ENCODE measurements at places on chromosomes 7 and 10. TPM values are rescaled to one million over a fixed set of nuclear protein-coding genes. Genes with fewer than 3 reads are reported as not detected.
A peak's percentile ranks its signal among the peaks of the same experiment; 100 is the strongest.

DNA sequence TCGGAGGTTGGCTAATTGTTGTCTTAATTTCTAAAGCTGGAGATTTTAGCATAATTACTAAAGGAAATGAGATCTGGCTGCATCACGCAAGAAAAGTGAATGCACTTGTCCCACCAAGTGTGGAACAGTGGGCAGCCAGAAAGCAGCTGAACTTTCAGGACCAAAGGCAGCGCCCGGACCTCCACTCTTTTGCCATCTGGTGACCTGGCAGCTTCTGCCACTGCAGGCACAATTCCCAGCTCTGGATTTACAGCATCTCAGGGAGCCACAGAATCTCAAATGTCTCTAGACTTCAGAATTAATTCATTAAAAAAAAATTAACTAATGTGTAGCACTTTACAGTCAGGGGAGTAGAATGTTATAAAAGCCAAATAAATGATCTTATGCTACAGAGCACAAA lies 14.7 kb upstream of the OGDHL start:
- no peak for DNase-seq

Gene KCND2
- not detected for total RNA-seq

GRCh38 chr10:30455816-30456215 lies 21.8 kb downstream of the MAP3K8 start:
- no peak for DNase-seq

- DNase-seq, result peak; percentile 78
Measured at GRCh38 chr7:151744656-151745638, 132.0 kb downstream of the PRKAG2 start.

Gene LEP
- total RNA-seq, result not detected

Gene CLDN15
- total RNA-seq, result 0.49 TPM

DNA sequence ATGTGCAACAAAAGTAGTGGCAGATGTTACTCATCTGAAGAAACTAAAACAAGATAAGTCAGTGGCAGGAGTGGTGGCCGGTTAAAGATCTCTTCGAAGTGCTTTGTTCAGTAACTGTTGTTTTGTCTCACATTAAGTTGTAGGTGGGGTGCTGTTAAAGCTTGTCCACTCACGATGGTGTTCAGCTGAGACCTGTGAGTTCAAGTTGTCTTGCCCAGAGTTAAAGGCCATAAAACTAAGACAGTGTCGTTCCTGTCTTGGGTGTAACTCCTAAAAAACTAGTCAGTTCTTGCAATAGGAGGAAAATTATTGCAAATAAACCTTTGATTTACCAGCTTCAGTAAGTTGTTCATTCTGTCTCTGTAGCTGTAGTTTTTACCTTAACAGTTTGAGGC lies 857 bp upstream of the FOXP2 start:
- DNase-seq, result no peak

- DNase-seq, result no peak
Measured at GRCh38 chr10:53598914-53599313, 826.3 kb upstream of the MBL2 start.

Gene VGF
- total RNA-seq, result 0.59 TPM

DNA sequence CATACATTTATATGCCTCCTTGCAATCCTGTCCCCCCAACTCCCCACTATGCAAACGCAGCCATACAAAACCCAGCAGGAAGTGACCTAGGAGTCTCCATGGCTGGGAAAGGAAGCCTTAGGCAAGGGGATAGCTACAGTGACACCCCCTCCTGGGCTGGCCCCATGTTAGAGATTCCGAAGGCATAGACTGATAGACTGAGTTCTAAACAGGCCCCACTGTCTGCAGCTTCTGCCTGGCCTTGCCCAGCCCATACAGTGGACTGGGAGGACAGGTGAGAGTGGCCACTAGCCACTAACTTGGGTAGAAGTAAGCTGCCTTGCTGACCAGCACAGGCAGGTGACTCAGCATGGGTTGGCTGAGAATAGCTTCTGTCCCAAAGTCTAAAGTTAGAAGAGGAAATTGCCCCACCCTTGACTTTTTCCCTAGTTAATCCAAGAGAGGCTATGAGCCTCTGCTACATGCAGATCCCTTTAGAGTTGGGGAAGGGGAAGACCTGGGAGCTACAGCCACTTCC lies 106.3 kb downstream of the C10orf105 start:
- peak; percentile 18 for DNase-seq

Gene NCF1
- total RNA-seq, result not detected

Gene EN2
- total RNA-seq, result not detected

Gene NUDT13
- total RNA-seq, result 3.6 TPM

- DNase-seq, result no peak
Measured at GRCh38 chr10:66045859-66046258, 880.0 kb upstream of the LRRTM3 start.

Gene FGFR2
- total RNA-seq, result 0.60 TPM

GRCh38 chr7:157829491-157829890 lies 492.7 kb downstream of the DNAJB6 start:
- no peak for DNase-seq

DNA sequence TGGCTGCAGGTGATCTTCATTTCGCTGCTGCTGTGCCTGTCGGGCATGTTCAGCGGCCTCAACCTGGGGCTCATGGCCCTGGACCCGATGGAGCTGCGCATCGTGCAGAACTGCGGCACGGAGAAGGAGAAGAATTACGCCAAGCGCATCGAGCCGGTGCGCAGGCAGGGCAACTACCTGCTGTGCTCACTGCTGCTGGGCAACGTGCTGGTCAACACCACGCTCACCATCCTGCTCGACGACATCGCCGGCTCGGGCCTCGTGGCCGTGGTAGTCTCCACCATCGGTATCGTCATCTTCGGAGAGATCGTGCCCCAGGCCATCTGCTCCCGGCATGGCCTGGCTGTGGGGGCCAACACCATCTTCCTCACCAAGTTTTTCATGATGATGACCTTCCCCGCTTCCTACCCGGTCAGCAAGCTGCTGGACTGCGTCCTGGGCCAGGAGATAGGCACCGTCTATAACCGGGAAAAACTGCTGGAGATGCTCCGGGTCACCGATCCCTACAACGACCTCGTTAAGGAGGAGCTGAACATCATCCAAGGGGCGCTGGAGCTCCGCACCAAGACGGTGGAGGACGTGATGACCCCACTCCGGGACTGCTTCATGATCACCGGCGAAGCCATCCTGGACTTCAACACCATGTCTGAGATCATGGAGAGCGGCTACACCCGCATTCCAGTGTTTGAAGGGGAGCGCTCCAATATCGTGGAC lies 1.3 kb downstream of the CNNM2 start:
- no peak for DNase-seq

DNA sequence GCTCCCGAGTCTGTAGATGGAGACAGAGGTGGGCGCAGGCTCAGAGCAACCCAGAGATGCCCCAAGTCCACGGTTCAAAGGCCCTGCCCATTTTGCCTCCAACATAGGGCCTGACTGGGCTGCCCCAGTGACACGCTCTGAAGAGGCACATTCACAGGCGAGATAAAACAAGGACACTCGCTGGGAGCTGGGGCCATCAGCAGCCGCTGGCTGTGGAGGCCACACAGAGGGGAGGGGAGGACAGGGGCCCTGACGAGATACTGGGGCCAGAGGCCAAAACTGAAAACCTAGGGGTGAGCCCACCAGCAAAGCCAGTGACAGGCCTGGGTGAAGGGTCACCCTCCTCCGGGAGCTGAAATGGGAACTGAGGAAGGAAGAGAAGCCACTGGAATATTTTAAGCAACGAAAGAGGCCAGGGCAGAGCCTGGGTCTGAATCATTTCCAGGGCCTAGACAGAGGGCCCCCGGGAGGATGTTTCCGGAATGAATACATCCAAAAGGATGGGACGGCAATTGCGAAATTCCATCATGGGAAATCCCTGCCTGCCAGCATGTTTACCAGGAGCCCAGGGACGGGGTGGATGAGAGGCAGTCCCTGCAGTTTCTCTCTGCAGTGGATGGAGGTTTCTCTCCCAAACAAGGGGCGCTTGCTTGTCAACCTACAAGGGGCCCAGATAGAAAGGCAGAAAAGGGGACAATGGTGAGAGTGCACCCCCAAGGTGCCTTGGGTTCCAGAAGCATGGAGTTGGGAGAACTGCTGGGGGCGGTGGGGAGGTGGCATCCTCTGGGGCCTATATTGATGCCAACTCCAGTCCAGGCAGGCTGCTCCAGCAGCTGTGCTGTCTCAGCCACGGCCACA lies 29.0 kb upstream of the HSPA12A start:
- DNase-seq, result peak; percentile 90

DNA sequence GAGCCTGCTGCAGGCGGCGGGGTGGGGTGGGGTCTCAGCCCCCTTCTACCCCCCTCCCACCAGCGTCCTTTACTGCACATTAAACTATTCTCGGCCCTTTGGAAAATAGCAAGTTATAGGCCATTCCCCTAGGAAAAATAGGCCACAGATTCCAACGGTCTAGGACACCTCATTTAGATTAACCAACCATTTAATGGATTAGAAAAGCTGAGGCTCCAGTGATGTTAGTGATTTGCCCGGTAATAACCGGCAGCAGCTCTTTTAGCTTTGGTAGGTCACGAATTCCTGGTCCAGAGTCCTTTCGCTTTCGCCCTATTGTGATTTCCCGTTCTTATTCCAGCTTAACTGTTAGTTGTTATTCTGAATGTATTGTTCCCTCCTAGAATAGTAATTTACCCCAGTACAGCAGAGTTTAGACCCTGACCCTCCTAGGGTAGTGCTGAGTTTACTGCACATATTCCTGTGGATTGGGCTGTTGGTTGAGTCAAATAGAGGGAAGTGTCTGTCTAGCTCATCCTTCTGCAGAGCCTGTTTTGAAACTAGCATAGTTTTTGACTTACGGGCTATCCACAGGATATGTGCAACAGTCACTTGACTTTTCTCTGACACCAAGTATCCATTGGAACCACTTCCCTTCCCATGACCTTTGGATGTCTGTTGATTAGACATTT lies 754 bp downstream of the GSTO1 start:
- DNase-seq, result peak; percentile 53

GRCh38 chr10:104478380-104478779 lies 124.7 kb downstream of the CFAP58 start:
- DNase-seq, result peak; percentile 44

Gene LFNG
- 19.1 TPM for total RNA-seq

Gene EGR2
- total RNA-seq, result 5.9 TPM

DNA sequence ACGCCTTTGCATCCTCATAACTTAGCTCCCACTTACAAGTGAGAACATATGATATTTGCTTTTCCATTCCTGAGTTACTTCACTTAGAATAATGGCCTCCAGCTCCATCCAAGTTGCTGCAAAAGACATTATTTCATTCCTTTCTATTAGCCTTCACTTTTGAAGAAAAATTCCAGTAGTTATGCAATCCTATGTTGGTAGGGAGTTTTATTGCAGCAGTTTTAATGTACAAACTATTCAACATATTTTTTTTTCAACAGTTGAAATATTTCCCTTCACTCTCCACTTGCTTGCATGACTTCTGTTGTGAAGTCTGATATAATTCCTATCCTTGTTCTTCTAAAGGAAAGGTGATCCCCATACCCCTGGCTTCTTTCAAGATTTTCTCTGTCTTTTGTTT lies 27.3 kb upstream of the ARHGAP22 start:
- DNase-seq, result no peak

- peak; percentile 63 for DNase-seq
Measured at GRCh38 chr7:40200791-40201190, 66.0 kb downstream of the SUGCT start.

DNA sequence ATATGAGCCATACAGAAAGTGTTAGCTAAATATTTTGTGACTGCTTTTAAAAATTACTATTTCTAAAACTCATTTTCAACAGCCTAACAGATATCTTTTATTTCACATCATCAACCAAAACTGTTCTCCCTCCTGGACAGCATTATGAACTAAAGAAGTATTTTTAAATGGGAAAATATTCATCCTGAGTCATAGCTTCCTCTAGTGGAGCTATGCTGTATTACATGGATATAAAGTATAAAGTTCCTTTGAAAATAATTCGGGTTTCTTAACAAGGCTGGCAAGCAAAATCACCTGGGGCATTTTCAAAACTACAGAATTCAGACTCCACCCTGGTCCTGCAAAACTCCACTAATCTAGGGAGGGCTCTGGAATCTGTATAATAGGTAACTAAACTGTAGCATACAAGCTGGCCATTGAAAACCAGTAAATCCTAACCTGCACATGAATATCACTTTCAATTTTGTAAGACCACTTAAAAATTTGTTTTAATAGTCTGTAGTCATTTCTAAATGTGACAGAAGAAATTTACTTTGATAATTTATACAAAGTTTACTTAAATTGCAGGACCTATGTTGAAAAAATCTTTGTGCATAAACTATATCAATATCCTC lies 53.5 kb downstream of the SCIN start:
- DNase-seq, result peak; percentile 27

Gene SPDYE6
- not detected for total RNA-seq

DNA sequence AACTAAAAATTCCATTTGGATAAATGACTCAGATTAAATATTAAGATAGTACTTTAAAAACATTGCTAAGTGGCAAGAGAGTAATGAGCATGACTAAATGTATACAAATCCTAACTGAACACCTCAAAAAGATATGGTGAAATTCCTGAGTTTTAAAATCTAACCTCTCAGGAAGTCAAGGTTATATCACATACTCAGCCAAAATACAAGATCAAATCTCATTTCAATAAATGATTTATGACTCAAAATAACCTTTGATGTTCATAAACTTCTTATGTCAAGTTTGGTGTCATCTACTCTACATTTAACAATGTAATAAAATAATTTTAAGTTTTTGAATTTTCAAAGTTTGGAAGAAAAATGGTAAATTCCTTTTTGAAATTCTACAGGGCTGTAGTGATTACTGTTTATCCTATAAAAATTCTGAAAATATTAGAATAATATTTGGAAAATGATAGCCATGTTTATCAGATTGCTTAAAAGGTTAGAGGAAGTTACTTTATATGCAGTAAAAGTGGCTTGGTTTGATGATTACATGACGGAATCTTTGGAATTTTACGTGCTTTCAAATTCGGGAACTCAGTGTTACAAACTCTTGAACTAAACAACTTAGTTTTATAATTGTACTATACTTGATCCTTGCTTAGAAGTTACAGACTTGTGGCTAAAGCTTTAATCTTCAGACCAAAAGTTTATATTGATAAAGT lies 43.7 kb downstream of the ASZ1 start:
- no peak for DNase-seq

Gene SLC26A3
- total RNA-seq, result not detected

GRCh38 chr7:63789378-63790176 lies 209.1 kb upstream of the ZNF722 start:
- DNase-seq, result no peak

Gene C10orf62
- not detected for total RNA-seq

DNA sequence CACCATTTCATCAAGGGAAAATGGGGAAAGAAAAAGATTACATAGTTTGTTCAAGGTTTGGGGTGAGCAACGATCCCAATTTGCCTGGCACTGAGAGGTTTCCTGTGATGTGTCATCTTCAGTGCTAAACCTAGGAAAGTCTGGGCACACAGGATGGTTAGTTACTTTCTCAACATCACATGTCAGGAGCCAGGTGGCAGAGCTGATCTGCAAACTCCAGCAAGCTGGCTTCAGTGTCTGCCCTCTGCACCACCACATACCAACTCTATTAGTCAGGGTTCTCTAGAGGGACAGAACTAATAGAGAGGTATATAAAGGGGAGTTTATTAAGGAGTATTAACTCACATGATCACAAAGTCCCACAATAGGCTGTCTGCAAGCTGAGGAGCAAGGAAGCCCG lies 11.3 kb downstream of the ADAM12 start:
- peak; percentile 80 for DNase-seq

- DNase-seq, result no peak
Measured at GRCh38 chr10:115026746-115027140, 66.4 kb upstream of the ATRNL1 start.

Gene OR2A42
- not detected for total RNA-seq

All from RPMI7951 (cell line).